ENCODE measurements at places on chromosomes 7 and 10.

- DNase-seq: no peak
Observed at GRCh38 chr10:44030132-44030531, 354.8 kb downstream of the CXCL12 start.

GRCh38 chr10:118003126-118003525, 43.6 kb downstream of the RAB11FIP2 start:
- DNase-seq: no peak

DNA sequence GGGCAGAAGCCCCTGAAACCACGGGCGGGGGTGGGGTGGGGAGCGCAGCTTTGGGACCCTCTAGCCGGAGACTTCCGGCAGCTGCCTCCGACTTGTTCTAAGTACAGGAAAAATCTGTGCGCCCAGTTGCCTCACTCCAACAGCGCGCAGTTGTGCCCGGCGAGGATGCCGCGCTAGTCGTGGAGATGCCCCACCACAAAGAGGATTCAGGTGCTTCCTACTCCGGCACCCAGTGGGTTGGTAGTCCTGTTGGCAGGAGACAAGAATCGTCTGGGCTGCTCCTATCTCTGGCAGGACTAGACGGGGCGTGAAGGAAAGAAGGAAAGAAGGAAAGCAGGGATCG, 465 bp upstream of the NPY start:
- no peak for DNase-seq

DNA sequence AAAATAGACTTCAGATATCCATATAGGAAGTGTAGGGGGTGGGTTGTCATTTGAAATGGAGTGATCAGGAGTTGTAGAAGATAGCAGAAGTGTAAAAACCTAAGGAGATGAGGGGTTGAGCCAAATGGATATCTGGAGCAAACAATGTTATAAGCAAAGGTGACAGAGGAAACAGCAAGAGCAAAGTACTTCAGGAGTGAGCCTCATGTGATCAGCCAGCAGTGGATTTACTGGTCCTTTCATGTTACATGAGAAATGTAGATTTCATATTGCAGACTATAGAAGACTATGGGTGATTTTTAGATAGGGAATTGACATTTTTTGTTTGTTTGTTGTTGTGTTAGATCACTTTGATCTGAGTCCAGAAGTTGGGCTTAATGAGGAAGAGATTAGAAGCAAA, 47.7 kb downstream of the GNAT3 start:
- DNase-seq: no peak

DNA sequence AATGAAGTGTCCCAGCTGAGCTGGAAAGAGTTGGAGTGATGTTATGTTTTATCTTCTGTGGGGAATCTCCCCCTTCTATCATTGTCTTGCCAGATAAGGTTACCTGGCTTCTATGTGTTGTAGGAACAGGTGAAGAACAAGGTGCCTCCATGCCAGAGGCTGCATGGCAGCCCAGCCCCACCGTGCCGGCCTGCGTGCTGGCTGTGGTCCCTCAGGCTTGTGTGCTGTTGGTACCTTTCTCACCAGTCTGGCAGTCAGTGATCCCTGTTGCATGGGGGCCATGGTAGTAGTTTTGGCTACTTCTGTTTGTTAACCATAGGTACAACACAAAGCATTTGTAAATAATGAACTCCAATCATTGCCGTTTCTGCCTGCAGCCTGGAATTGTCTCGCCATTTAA, 37.9 kb downstream of the CCM2 start:
- no peak for DNase-seq

DNA sequence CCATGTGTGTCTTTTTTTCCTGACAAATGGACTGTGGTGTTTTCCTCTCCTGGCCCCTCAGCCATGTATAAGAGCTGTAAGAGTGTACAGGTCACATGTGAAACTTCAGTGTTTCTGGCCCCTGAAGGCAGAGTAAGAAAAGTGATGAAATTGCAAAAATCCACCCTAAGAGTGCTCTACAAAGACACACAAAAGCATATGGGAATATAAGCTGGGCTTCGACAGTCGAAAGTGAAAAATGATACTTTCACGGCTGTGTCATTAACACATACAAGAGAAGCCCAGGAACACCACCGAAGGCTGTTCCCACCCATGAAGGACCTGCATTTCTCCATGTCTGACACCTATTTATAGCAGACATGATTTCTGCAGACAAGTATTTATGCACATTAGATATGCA, 192.2 kb downstream of the PARD3 start:
- no peak for DNase-seq

GRCh38 chr7:82359426-82359825, 84.2 kb downstream of the CACNA2D1 start:
- no peak for DNase-seq

DNA sequence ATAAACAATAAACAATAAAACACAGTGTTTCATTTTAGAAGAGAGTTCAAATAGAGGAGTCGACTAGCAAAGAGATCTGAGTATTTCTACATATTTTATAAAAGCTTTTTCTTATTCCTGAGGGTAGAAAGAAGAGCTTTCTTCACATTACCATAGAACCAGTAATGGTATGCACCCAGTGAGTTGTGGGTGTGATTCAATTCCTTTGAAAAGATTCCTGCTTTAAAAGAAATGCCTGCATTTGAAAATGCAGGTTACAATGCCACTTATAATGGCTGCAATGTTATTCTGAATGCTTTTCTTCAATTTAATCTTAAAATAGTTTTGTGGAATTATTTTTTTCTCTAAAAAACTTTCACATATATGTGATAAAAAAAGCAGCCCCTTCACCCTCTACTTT, 178.1 kb downstream of the CDC14C start:
- no peak for DNase-seq

- DNase-seq: no peak
Observed at GRCh38 chr7:79741684-79742083, 288.2 kb upstream of the MAGI2 start.

DNA sequence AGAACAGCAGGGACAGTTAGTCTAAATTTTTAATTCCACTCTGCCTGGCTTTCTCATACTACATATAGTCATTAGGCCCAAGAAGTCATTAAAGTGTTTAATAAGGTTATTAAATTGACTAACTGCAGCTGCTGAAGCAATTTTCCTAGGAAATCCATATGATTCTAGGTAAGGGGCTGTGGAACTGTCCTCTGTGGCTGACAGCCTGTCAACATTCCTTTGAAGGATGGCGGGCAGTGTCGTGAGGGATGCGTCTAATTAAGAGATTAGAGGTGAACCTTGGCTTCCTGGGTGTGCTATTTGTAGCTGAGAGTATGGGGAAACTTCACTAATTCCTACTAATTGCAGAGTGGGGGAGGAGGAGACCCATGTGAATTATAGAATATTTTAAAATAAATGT, 64.6 kb downstream of the SNX10 start:
- DNase-seq: no peak

DNA sequence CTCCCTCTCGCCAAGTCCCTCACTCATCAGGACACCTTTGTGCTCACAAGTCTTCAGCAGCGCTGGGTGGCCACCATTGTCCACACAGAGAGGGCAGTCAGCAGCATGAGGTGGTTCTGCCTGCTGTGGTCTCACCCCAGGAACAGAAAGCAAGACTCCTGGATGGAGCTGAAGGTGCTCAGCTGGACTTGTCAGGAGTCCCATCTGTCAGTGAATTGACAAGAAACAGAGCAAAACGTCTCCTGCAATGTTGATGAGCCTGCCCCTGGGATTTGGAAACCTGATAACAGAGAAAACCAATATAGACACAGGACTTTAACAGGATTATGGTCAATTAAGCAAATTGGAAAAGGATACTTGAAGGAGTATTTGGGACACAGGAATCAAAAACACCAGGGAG, 122.2 kb upstream of the PRSS58 start:
- no peak for DNase-seq

GRCh38 chr7:111357691-111358090, 204.6 kb downstream of the IMMP2L start:
- no peak for DNase-seq

GRCh38 chr7:30710669-30711068, 28.4 kb upstream of the CRHR2 start:
- DNase-seq: no peak

- peak; percentile 24 for DNase-seq
Observed at GRCh38 chr10:114547514-114547913, 110.6 kb downstream of the ABLIM1 start.

- no peak for DNase-seq
Observed at GRCh38 chr7:130147710-130148325, 57.4 kb downstream of the TMEM209 start.

- no peak for DNase-seq
Observed at GRCh38 chr10:86969421-86970041, 1.2 kb downstream of the ADIRF start.

GRCh38 chr7:54967377-54967776, 51.4 kb upstream of the EGFR start:
- no peak for DNase-seq

GRCh38 chr7:13217768-13218167, 530.3 kb downstream of the ARL4A start:
- DNase-seq: no peak

GRCh38 chr10:70418229-70418628, 14.3 kb downstream of the EIF4EBP2 start:
- DNase-seq: peak; percentile 68

DNA sequence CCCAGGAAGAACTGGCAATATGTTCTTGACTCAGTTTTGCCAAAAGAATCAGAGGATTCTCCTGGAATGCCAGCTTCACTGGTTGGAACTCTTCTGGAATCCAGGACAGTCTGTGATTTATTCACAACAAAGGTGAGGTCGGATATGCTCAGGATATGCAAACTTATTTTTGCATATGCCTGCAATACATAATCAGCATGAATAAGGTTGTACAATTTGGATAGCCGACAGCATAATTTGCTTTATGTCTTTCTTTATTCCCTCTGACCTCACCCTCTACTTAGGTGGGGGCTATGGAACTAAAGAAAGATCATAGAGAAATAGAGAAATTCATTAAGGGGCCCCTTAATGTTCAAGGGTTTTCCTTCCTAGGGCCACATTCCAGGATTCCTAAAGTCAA, 57.6 kb upstream of the AKR1E2 start:
- no peak for DNase-seq

DNA sequence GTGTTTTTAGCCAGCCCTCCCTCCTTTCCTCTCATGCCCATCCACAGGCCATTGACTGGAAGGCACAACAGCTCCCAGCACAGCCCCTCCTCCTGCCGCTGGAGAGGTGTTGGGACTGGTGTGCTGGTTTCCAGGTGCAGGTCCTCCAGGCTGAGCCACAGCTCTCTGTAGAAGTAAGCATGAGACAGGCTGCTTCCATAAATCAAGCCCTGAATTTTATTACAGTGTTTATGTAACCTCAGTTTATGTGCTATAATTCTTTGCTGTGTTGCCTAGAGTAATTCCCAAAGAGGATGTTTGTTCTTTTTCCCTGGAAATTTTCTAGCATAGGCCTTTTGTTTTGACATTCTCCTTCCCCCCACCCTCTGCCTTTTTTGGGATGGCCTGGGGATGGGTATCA, 445.8 kb downstream of the AUTS2 start:
- no peak for DNase-seq

DNA sequence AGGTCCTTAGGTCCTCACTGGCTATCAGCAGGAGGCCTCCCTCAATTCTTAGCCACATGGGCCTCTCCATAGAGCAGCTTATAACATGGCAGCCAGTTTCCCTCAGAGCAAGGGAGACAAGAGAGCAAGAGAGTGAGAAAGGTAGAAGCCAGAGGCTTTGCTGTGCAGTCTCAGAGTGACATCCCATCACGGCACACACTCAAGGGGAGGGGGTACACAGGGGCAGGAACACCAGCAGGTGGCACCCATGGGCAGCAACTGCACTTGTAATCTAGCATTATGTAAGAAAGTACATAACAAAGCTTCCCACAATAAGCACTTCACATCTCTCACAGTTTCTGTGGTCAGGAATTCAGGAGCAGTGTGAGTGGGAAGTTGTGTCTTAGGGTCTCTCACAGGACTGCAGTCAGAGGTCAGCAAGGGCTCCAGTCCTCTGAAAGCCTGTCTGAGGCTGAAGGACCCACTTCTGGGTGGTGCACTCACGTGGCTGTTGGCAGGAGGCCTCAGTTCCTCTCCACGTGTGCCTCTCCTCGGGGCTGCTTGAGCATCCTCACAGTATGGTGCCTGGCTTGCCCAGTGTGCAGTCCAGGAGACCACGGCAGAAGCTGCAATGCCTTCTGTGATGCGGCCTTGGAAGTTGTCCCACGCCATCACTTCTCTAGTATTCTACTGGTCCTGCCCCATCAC, 159.4 kb downstream of the OAT start:
- no peak for DNase-seq

DNA sequence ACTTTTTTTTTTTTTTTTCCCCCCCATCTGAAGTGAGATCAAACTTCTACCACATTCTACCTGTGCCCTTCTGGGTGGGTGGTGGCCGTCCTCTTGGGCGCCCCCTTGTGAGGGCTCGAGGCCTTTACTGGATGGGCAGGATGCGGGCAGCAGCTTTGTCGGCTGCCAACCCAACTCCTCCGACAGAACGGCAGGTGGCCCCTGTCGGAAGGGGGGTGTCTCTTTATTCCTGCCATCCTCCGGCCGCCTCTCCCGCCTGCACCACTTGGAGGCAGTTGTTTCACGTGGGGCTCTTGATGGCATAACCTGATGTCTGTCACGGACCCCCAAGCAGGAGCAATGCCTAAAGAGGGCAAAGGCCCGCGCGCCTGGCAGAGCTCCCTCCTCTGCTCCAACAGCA, 31.0 kb downstream of the AMZ1 start:
- no peak for DNase-seq

DNA sequence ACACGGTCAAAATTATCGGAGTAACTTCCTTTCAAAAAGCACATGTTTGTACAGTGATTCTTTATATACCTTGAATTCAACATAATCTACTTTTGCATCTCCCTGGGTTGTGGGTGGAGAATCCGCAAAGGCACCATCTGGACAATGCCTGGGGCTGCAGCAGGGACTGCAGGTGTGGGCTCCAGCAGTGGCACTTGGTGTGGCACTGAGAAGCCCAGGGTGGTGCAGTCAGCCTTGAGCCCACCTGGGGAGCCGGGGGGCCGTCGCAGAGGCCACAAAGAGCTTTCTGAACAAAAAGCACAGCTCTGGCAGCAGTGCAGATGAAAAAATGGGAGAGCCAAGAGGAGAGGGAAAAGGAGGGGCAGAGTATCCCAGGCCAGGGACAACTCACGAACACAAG, 22.2 kb downstream of the PARD3 start:
- no peak for DNase-seq

GRCh38 chr10:47243791-47244190, 56.2 kb upstream of the GDF10 start:
- no peak for DNase-seq
